WTC11 (cell line): ENCODE measurements at places on chromosomes 11 and 22. TPM values are rescaled to one million over a fixed set of nuclear protein-coding genes. Genes with fewer than 3 reads are reported as not detected.

Gene CHST1
- 2.4 to 2.6 TPM (median 2.4 TPM) in 3 replicates for total RNA-seq

- no peak for DNase-seq
- no peaks in the 10 kb centered on the region for H3K27me3 ChIP-seq
- peaks cover 11% of the 10 kb centered on the region for H3K36me3 ChIP-seq
- no peak overlapping the region for H3K27ac ChIP-seq
Observed at GRCh38 chr11:108224366-108224765, 1.5 kb downstream of the ATM start.

DNA sequence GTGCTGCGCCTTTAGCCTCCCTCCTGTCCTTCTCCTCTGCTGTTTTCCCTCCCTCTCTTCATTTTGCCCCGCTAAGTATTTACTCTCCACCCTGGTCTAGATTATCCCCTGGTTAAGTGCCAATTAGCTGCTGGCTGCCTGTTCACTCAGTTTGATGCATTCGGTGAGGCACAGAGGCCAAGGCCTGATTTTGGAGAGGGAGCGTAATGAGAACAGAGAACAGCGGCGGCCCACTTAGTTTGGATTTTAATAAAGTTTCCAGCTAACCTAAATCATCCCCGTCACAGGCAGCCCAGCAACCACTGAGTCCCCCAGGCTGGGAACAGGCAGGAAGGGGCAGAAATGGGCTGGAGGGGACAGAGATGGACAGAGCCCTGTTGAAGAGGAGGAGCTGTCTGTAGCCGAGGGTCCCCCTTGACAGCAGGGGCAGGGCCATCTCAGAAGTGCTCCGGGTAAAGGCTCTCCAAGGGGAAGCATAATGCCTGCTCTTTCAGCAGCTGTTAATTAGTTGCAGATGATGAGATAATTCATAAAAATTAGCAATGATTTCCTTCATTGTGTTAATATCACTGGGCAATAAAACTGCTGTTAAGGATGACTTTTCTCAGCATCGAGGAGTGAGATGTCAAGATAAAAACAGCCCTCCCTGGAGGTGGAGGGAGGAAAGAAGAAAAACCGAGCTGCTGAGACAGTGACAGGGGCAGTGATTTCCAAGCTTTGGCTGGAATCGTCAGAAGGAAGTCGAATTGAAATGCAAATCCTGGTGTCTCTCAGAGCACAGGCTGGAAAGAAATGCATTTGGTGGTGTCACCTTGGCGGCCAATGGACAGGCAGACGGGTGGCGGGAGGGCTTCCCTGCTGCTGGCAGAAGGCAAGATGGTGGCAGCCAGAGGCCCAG lies 170.1 kb downstream of the GRIK4 start:
- no peaks in the 10 kb centered on the region for H3K36me3 ChIP-seq
- no peaks in the 10 kb centered on the region for H3K27me3 ChIP-seq
- peaks cover 22% of the 10 kb centered on the region for H3K4me1 ChIP-seq
- peak; percentile 43 for DNase-seq

DNA sequence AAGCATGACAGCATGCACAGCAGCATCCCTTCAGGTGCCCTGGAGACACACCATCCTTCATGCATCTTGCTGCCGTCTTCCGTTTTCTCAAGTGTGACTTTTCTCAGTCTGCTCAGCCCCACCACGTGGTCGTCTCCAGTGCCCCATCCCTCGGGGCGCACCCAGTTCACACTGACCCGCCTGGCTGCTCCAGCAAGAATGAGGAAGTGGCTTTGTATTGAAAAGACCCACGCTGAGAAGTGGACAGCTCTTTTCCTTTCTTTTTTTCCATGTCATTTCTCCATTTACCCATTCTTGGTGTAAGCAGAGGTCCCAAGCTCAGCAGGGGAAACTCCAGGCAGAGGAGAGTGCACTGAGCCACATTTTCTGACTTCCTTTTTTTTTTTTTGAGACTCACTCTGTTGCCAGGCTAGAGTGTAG lies 14.5 kb downstream of the SERPINH1 start:
- peak; percentile 50 for DNase-seq
- no peak overlapping the region for H3K4me3 ChIP-seq
- H3K27me3 ChIP-seq: peaks cover 6% of the 10 kb centered on the region
- H3K27ac ChIP-seq: no peak overlapping the region

- H3K4me3 ChIP-seq: peak overlapping the region; percentile 21
- no peak for DNase-seq
- H3K36me3 ChIP-seq: peaks cover 25% of the 10 kb centered on the region
- peaks cover 41% of the 10 kb centered on the region for H3K4me1 ChIP-seq
- H3K27ac ChIP-seq: peak overlapping the region; percentile 82
- no peaks in the 10 kb centered on the region for H3K27me3 ChIP-seq
Observed at GRCh38 chr22:42217752-42218280, 52.6 kb downstream of the TCF20 start.

Gene OR4D5
- total RNA-seq: not detected in 3 replicates

DNA sequence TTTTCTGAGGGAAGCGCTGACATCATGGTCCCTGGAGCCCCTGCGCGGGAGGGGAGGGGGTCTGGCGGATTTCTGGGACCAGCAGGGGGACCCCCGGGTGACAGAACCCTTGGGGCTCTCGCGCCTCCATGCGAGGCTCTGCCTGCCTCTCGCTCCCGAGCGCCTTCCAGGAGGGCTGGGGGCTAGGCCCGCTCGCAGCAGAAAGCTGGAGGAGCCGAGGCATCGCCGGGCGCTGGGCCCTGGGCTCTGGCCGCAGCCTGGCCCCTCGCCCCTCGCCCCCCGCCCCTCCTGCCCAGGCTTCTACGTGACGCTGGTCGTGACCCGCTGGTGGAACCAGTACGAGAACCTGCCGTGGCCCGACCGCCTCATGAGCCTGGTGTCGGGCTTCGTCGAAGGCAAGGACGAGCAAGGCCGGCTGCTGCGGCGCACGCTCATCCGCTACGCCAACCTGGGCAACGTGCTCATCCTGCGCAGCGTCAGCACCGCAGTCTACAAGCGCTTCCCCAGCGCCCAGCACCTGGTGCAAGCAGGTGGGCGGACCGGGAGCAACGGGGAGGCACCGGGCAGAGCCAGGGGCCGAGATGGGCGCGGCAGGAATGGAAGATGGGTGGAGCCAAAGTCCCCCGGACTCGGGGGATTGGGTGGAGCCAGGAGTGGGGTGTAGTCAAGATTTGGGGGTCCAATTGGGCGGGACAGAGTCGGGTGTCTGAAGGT lies 5.4 kb downstream of the BEST1 start:
- peaks cover 26% of the 10 kb centered on the region for H3K27me3 ChIP-seq
- H3K4me3 ChIP-seq: peak overlapping the region; percentile 68
- 0 out of 2 replicates have a peak overlapping the region, but pooled peaks have one; percentile 27 for H3K27ac ChIP-seq
- peaks cover 5% of the 10 kb centered on the region; the same call in 1 of the 2 replicates for H3K4me1 ChIP-seq
